ENCODE measurements at places on chromosomes 2 and 18.

GRCh38 chr2:5618271-5618670 lies 73.9 kb upstream of the SOX11 start:
- DNase-seq: no peak

- no peak for DNase-seq
Observed at GRCh38 chr18:44342946-44343345, 337.7 kb upstream of the SETBP1 start.

GRCh38 chr2:16248571-16249105 lies 308.3 kb downstream of the MYCN start:
- no peak for DNase-seq

DNA sequence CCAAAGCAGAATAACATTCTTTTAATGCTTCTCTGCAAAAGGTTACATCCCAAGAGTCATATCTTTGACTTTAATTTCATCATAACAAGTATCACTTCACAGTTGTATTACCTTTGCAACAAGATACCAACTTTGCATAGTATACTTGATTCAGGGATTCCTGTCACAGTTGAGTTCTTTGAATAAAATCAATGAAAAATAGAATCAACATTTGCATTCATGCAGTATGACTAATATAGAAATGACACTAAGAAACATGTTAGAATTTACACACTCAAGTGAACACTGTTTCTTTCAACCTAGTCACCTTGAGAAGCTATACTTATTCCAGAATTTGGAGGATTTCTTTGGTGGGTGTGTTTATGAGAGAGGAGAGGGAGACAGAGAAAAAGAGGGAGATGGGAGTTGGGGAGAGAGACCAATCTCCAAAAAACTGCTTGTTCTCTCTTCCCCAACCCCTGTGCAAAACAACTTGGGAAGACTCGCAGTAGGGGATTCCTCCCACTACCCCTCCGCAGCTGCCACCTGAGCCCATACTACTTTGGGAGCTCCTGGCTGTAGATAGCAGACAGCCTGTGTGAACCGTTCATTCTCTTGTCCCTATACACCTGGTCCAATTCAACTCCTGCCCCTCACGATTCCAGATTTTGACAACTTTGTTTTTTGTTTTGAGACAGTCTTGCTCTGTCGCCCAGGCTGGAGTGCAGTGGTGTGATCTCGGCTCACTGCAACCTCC lies 57.7 kb downstream of the PELI1 start:
- no peak for DNase-seq

GRCh38 chr2:221807706-221808105 lies 235.6 kb upstream of the EPHA4 start:
- no peak for DNase-seq

- DNase-seq: no peak
Observed at GRCh38 chr2:68516051-68516955, 48.9 kb downstream of the APLF start.

- no peak for DNase-seq
Observed at GRCh38 chr18:40708726-40709125, 1246.3 kb upstream of the PIK3C3 start.

DNA sequence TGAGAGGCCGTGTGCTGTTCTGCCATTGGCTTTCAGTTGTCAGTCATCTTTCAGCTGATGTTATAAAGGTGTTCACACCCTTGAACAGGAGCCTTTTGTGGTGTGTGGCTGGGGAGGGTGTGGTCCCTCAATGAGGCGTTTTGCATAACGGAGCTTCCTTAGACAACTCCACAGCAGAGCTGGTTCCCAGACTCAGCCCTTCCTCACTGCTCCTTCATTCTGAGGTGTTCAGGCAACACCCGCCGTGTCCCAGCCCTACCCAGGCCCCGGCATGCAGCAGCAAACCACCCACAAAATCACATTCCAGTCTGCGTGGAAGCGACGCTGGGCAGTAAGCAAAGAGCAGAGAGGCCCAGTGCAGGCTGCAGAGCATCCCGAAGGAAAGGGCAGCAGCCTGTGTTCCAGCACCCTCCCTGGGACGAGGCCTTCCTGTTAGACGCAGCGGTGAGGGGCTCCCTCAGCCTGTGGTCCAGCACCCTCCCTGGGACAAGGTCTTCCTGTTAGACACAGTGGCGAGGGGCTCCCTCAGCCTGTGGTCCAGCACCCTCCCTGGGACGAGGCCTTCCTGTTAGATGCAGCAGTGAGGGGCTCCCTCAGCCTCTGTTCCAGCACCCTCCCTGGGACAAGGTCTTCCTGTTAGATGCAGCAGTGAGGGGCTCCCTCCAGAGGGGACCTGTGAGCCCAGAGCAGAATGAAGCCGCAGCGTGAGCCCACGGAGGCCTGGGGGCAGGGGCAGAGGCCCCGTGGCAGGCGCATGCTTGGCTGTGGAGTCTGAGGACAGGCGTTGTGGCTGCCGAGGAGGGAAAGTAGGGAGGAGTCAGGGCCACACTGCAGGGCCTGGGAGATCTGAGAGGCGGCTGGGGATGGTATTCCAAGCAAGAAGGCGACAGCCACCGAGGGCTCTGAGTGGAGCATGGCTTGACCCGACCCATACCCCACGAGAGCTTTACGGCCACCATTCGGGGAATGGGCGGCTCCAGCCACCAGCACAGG lies 201.8 kb upstream of the HDAC4 start:
- no peak for DNase-seq

DNA sequence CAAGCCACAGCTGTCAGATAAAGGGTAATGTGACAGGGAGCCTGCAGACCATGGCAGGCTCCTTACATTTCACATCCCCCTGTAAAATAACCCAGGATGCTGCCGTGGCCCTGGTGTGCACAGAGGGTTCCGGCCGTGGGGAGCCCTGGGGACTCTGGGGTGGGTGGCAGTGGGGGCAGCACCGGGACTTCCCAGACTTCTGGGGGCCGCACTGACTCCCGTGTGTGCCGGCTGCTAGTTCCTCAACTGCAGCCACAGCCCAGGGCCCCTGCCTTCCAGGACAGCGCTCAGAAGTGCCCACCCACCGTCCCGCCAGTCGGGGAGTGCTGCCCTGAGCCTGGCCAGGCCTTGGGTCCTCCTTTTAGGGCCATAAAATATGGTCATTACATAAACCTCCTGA lies 56.5 kb downstream of the CIB4 start:
- DNase-seq: no peak

DNA sequence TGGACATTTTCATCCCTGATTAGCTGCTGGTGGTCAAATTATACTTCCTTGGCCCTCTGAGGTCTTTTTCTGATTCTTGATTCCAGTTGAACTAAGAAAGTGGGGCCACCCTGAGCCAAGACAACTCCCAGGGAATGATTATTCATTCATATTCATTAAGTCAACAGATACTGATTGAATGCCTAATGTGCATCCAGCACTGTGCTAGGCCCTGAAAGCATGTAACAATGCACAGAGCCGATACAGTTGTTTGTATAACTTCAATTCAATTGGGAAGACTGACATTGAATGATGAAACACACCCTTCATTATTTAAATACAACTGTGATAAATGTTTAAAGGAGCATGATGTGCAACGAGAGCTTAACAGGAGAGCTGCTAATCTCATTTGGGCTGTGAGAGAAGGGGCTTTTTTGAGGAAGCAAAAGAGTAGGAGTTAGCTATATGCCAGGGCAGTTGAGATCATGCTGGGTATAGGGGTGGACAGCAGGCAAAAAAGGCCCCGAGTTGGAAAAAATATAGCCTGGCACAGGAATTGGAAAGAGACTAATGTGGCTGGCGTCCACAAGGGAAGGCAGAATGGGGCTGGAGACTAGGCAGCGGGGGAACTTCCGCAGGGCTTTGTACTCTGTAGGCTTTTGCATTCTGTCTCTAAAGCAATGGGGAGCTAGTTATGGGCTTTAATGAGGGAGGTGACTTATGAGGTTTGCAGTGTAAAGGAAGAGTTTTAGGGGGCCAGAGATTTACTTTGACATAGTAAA lies 57.2 kb upstream of the ACVR1 start:
- DNase-seq: no peak

DNA sequence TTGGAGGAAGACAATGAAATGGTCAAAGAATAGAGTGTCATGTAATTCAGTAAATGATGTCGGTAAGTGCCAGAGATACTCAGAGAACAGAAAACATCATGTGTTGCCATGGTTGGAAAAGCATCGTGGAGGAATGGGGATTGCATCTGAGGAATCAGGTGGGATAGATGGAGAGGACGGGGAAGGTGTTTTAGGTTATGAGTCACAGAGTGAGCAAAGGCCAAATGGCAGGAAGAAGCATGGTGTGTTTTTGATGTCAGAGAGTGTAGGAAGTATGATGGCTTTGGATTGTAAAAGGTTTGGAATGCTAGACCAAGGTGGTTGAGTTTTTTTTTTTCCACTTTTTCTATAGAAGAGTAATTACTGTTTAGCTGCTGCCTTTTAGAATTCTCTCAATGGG lies 27.5 kb upstream of the CD28 start:
- DNase-seq: no peak

- DNase-seq: no peak
Observed at GRCh38 chr2:1743396-1744150, 742 bp downstream of the PXDN start.

GRCh38 chr2:237630216-237631000 lies 3.0 kb downstream of the LRRFIP1 start:
- no peak for DNase-seq

DNA sequence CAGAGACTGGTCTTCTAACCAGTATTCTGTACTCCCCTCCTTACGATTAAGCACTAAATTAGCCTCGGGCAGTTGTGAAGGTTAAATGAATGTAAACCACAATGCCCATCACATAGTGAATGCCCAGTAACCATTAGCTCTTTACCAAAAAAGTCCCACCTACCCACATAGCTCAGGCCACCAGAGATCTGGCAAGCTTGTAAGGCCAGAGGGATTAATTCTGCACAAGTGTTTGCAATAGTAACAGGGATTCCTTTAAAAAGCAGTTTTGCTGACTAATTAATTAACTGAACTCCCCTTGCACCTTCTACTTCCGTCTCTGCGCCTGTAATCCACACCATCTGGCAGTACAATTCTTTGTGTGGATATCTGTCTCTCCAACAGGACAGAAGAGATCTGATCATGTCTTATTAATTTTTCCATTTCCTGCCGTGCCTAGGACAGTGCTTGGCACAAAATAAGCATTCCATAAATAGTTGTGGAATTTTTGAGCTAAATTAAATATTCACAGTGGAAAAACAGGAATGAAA lies 36.2 kb upstream of the IGFBP2 start:
- no peak for DNase-seq

DNA sequence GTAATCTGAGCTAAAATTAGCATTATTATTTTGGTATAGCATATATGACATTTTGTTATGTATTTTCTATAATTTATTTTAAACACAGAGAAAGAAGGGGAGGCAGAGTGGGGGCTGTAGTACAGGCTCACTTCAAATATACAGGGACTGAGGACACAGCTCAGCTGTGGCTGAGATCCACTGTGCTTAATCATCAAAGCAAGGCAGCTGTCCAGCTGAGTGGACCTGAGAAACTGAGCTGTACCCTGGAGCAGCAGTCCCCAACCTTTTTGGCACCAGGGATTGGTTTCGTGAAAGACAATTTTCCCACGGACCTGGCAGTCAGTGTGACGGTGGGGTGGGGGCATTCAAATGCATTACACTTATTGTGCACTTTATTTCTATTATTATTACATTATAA lies 687.2 kb downstream of the RNF144A start:
- DNase-seq: no peak

- no peak for DNase-seq
Observed at GRCh38 chr18:39685303-39685902, 2119.8 kb upstream of the CELF4 start.

GRCh38 chr2:208565690-208566416 lies 159.3 kb downstream of the PTH2R start:
- no peak for DNase-seq

GRCh38 chr2:240435948-240436682 lies 652 bp downstream of the GPC1 start:
- DNase-seq: no peak

DNA sequence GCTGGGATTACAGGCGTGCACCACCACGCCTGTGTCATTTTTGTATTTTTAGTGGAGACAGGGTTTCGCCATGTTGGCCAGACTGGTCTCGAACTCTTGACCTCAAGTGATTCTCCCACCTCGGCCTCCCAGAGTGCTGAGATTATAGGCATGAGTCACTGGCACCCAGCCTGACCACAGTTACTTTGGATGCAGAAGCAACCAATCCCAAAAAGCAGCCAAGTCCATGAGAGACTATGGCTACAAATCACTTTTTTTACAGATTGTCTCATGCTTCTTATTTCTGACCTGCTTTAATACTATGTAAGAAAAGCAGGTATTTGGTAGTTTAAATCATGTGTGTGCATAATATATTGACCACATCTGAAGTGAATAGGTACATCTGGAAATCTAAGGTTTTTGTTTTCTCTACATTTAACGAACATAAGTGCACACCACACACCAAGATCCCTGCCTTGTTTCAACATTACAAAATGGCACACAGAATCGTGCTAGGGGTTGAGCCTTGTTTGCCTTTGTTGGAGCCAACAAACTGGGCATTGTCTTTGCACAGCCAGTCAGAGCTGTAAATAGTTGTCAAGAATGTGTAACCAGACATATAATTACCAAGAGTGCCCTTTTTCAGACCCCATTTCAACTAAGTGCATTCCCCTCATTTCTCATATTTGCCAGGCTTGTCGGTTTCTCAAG lies 18.3 kb upstream of the MAP4K4 start:
- DNase-seq: no peak

- no peak for DNase-seq
Observed at GRCh38 chr2:12014088-12014960, 267.9 kb downstream of the LPIN1 start.

- DNase-seq: no peak
Observed at GRCh38 chr2:230674966-230675672, 37.5 kb upstream of the CAB39 start.

- no peak for DNase-seq
Observed at GRCh38 chr18:54612237-54612636, 21.2 kb downstream of the DYNAP start.
